ENCODE measurements at places on chromosomes 7 and 10.

DNA sequence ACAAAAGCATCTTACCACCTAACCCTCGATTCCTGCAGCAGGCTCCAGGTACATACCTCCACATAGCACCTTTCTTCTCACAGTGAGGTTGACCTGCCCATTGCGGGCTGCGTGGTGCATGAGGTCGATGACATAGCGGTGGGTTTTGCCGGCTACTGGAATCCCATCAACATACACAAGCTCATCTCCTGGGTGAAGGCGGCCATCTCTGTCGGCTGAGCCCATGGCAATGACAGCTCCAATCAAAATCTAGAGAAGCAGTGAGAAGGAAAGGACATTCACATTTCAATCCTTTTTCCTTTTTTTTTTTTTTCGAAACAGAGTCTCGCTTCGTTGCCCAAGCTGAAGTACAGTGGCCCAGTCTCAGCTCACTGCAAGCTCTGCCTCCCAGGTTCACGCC is 369.3 kb downstream of the PHTF2 start:
- DNase-seq: no peak

DNA sequence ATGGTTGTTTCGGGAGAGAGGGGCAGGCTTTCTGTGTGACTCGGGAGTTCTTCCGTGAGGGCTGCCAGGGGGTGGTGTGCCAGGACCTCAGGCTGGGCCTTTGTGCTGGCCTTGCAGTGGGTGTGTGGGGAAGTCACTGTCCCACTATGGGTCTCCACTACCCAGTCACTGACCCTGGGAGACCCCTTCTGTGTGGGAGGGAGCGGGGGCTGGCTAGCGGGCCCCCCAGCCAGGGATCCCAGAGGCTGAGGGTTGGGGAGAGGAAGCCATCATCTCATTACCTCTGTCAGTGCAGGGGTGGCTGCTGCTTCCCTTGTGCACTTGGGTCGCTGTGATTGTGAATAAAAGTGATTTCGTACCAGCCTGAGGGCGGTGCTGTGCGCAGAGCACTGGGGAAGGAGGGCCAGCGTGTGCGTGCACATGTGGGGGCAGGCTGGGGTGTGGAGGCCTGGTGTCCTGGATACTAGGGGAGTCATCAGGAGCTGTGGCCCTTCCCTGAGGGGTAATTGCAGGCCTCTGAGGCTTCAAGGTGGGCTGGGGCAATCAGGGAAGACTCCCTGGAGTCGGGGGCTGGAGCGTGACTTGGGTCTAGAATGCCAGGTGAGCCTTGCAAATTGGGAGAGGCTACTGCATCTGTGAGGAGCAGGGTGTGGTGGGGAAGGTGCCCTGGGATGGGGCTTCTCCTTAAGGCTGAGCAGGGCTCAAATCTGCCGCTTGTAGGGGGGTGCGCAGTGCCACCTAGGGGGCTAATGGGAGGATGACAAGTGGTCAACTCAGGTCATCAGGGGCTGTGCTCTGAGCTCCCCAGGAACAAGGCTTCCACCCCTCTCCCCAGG is 98.9 kb downstream of the NEURL1 start:
- DNase-seq: no peak

DNA sequence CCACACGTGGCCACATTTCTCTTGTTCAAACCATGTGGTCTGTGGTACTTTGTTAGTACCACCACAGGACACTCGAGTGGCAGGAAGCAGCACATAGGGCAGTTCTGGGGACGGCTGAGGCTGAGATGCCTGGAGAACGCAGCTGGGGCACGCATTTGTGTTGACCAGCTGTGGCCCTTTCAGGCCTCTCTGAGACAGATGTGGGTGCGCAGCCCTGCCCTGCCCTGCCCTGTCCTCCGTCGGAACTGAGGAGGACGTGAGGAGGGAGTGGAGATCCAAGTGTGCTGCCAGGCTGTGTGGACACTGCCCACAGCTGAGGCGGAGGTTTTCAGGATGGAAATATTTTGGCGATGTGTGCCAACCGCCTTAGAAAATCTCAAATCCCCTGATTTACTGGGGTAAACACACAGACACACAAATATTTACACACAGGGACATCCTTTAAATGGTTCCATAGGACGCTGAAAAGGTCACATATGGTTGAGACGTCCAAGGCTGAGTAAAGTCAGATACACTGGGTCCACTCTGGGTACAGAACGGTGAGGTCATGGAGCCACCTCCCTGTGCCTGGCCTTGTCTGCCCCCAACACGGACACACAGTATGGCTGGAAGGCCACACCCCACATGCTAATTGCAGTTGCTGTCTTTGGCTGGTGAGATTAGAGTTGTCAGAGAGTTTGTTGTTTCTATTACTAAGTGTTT is 14.8 kb downstream of the BHLHA15 start:
- DNase-seq: no peak

DNA sequence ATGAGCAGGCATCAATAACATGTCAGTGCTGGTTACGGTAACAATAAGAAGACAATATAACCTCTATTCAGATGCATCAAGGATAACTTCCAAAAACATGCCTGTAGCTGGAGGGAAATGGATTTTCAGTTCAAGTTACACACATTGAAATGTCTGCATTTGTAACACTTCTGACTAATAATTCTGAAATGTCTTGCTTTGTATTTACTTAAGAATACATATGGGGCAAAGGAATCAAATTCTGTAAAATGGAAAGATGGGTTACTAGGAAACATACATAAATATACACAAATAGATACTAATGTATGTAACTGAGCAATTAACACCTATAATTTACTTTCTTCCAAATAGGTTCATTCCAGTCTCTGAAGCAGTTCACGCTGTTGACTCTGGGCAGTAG is 18.6 kb upstream of the MTPN start:
- DNase-seq: no peak

DNA sequence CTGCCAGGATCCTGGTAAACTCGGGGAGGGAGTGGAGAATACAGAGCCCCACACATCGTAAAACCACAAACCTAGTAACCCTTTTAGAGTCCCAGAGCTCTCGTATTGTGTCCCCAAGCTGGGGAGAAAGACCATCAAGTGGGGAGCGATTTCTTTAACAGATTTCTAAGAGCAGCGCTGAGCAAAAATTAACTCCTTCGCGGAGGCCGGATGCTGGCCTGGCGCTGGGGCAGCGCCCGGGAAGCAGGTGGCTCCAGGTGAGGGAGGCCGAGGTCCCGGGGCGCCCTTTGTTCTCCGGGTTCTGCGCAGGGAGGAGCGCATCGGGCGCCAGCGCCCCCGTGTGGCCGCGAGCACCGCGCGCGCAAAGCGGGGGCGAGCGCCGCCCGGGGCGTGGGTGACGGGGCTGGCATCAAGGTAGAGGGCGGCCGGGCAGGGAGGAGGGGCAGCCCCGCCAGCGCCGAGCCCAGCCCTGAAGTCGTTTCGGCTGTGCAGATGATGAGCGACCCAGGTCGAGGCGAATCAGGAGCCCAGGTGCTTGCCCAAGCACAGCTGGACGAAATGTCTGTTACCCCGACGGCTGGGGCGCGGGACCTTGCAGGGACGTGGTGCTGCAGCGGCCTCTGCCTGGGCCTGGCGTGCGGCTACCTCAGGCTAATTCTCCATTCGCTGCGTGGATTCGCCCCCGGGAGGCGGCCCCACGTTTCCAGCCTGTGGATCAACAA is 10.4 kb upstream of the FGFR2 start:
- DNase-seq: no peak

GRCh38 chr7:134724606-134725005 is 54.8 kb upstream of the CALD1 start:
- DNase-seq: no peak

- DNase-seq: no peak
These were observed 277.4 kb downstream of the PARD3 start for GRCh38 chr10:34537629-34538231.

DNA sequence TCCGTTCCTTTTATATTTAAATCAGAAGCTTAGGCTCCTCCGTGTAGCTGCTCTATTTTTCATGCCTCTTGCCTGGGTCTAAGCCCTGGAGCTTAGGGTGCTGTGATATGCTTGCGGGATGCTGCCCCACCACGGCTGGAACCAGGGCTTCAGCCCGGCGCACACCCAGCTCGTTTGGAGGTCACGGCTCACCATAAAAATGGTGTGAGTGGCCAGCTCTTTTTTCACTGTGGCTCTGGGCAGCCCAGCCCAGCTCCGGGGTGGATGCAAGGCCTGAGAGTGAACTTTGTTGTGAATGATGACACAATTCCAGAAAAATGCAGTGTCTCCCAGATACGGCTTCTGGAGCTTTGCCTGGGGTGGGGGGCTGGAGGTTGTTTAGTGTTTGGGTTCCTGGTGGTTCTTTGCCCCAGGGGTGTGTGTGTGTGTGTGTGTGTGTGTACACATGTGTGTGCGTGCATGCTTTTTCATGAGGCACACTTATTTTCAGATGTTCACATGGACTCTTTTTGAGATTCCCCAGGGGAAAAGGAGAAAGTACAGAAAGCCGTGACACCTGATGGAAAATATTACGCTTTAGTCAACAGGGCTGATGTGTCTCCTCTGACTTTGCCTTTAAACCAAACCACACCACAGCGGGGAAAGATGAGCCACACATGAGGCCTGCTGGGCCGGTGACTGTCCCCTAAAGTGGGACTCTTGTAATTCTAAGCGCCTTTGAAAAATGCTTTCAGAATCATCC is 46.2 kb downstream of the GRK5 start:
- DNase-seq: no peak

- DNase-seq: no peak
These were observed 9.4 kb upstream of the IRF5 start for GRCh38 chr7:128928159-128928813.

- DNase-seq: no peak
These were observed 267.9 kb upstream of the LRGUK start for GRCh38 chr7:133859231-133859630.
